ENCODE measurements at places on chromosomes 3 and 15.

DNA sequence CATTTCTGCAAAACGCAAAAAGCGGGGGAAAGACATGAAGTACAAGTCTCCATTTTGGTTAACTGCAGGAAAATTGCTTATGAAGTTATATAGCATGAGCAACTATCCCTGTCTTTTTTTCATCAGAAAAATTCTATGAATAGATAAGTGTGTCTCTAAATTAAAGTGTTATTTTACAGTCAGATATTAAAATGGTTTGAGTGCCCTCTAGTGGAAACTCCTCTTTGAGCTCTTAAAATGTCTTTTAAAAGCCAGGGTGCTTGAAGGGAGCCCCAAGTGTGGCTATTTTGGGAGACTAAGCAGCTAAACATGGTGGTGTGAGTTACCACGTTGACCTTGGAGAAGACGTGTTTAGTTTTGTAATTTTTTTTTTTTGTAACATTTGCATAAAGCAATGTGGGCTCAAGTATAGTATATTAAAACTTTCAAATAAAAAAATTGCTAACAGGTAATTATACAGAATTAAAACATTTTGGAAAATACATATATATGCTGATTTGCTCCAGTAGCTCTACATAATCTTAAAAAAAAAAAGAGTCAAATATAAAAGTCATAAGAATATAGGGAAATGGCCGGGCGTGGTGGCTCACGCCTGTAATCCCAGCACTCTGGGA lies 77.2 kb downstream of the PPP2R3A start:
- H3K4me1 ChIP-seq, result no peaks in the 10 kb centered on the region
- no peak overlapping the region for H3K27ac ChIP-seq
- no peak for DNase-seq
- no peak overlapping the region for H3K4me3 ChIP-seq
- peaks cover 11% of the 10 kb centered on the region for H3K27me3 ChIP-seq
- H3K36me3 ChIP-seq, result no peaks in the 10 kb centered on the region

GRCh38 chr15:88019656-88020055 lies 236.9 kb downstream of the NTRK3 start:
- no peaks in the 10 kb centered on the region for H3K36me3 ChIP-seq
- H3K27ac ChIP-seq, result no peak overlapping the region
- no peaks in the 10 kb centered on the region for H3K27me3 ChIP-seq
- no peak overlapping the region for H3K4me3 ChIP-seq

DNA sequence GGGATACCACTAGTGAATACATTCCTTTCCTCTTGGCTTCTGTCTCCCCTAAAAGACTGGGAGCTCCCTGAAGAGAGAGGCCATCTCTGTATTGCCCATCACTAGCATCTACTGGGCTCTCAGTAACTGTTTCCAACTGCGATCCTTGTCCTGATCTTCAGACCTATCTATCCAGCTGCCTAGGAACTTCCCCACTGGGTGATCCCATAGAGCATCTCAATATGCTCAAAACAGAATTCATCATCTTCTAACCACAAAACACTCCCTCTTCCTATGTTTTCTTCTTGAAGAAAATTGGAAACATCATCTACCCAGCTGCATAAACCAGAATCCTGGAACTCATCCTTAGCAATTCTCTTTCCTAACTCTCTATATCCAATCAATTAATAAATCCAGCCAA lies 54.6 kb downstream of the PLD1 start:
- no peak overlapping the region for H3K4me3 ChIP-seq
- no peak overlapping the region for H3K27ac ChIP-seq
- H3K27me3 ChIP-seq, result peaks cover 25% of the 10 kb centered on the region
- no peak for DNase-seq
- no peaks in the 10 kb centered on the region for H3K36me3 ChIP-seq

GRCh38 chr15:51189669-51190385 lies 95.1 kb upstream of the TNFAIP8L3 start:
- peaks cover 3% of the 10 kb centered on the region for H3K4me1 ChIP-seq
- no peak overlapping the region for H3K27ac ChIP-seq
- no peak overlapping the region for H3K4me3 ChIP-seq
- H3K27me3 ChIP-seq, result peaks cover 14% of the 10 kb centered on the region
- H3K36me3 ChIP-seq, result no peaks in the 10 kb centered on the region

GRCh38 chr15:69718436-69718835 lies 265.8 kb downstream of the RPLP1 start:
- H3K4me3 ChIP-seq, result no peak overlapping the region
- no peak for DNase-seq
- no peak overlapping the region for H3K27ac ChIP-seq
- peaks cover 5% of the 10 kb centered on the region for H3K27me3 ChIP-seq
- H3K36me3 ChIP-seq, result peaks cover 6% of the 10 kb centered on the region

DNA sequence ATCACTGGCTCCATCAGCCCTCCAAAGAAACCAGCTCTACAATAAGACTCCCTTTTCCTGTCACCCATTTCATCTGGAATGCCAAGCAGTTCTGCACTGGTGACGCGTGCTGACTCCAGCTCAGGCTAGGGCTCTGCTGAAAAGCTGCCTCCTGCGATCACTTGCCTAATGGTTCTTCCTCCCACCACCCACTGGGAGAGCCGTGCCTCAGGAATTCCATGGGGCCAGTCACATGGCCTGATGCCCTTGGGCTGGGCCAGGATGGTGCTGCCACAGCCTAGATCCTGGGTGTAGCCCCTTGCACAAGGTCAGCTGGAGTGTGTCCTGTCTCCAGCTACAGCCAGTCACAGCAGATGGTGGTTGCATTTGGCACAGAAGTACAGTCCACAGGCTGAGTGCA lies 98.9 kb downstream of the DNAJB8 start:
- DNase-seq, result no peak
- H3K4me1 ChIP-seq, result peaks cover 3% of the 10 kb centered on the region
- no peak overlapping the region for H3K4me3 ChIP-seq
- no peaks in the 10 kb centered on the region for H3K27me3 ChIP-seq
- no peaks in the 10 kb centered on the region for H3K36me3 ChIP-seq

DNA sequence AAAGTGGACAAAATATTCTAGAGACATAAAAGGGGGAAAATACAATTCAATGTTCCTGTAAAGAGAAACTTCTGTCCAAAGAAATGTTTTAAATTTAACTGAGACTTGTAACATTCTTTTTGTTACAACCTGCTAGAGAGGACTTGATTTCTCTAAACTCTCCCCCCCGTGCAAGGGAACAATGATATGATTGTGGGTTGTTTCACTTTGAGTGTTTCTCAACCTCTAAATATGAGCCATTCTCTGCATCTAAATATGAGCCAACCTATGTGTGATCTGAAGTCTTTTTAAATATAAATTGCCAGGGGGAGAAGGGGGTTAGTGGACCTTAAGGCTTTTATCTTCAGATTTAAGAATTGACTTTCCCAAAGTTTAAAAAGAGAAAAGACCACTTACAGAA lies 14.6 kb downstream of the ZNF860 start:
- peaks cover 34% of the 10 kb centered on the region for H3K4me1 ChIP-seq
- no peaks in the 10 kb centered on the region for H3K27me3 ChIP-seq
- DNase-seq, result no peak
- no peak overlapping the region for H3K4me3 ChIP-seq
- peaks cover 24% of the 10 kb centered on the region for H3K36me3 ChIP-seq

DNA sequence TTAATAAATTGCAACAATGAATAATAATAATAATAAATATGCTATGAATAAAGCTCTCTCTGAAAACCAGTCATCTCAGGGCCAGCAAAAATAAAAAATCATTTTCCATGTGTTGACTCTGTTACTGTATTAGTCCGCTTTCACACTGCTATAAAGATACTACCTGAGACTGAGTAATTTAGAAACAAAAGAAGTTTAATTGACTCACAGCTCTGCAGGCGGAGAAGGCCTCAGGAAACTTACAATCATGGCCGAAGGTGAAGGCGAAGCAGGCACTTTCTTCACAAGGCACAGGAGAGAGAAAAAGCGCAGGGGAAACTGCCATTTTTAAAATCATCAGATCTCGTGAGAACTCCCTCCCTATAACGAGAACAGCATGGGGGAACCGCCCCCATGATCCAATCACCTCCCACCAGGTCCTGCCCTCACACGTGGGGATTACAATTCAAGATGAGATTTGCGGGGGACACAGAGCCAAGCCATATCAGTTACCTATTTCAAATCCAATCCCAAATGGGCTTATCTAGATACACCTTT lies 224.1 kb downstream of the IGSF11 start:
- no peaks in the 10 kb centered on the region for H3K27me3 ChIP-seq
- H3K27ac ChIP-seq, result no peak overlapping the region
- H3K4me3 ChIP-seq, result no peak overlapping the region
- no peaks in the 10 kb centered on the region for H3K4me1 ChIP-seq

DNA sequence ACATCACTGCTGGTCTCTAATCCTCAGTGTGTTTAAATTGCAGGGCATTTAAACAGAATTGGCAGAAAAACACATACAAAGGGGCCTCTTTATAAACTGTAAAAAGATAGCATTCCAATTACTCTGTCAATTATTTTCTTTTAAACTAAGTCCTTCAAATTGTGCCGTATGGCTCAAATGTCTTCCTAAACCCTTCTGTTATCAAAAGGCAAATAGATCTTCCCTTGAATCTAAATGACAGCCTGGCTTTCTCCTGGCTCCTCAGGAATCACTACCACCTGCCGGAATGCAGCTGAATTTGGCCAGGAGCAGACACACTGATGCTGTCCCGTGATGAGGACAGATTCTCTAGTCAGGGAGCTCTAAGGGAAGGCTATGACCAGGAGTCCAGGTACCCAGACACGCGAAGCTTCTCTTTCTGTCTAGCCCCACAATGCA lies 85.6 kb downstream of the IGF2BP2 start:
- H3K27me3 ChIP-seq, result peaks cover 18% of the 10 kb centered on the region
- H3K4me3 ChIP-seq, result no peak overlapping the region
- H3K27ac ChIP-seq, result no peak overlapping the region
- H3K36me3 ChIP-seq, result no peaks in the 10 kb centered on the region
- H3K4me1 ChIP-seq, result no peaks in the 10 kb centered on the region

DNA sequence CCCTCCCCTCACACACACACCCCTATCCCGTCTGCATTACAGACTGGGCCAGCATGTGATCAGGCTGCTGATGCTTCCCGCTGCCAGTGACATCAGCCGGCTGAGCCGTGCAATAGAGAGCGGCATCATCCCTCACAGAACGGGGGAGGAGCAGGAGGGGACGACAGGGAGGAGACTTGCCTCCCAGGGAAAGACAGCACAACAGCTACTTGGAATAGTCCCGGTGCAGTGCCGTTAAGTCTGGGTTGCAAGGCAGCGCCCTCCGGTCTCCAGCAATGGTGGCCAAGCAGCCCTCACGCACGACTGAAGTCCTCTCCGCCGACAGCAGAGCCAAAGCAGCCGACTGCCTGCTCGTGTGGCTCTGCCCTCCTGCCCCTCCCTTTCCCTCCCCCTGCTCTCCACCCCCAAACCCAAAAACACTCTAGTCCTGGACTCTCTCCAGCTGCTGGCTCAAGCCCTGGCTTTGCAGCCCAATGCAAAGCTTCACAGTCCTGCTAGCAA lies 31.5 kb upstream of the RPS17 start:
- no peak overlapping the region for H3K27ac ChIP-seq
- DNase-seq, result no peak
- peaks cover 29% of the 10 kb centered on the region for H3K27me3 ChIP-seq
- no peaks in the 10 kb centered on the region for H3K4me1 ChIP-seq

- no peak overlapping the region for H3K4me3 ChIP-seq
- no peaks in the 10 kb centered on the region for H3K36me3 ChIP-seq
- no peak overlapping the region for H3K27ac ChIP-seq
- no peaks in the 10 kb centered on the region for H3K4me1 ChIP-seq
Observed at GRCh38 chr3:152769523-152769922, 65.4 kb upstream of the P2RY1 start.

DNA sequence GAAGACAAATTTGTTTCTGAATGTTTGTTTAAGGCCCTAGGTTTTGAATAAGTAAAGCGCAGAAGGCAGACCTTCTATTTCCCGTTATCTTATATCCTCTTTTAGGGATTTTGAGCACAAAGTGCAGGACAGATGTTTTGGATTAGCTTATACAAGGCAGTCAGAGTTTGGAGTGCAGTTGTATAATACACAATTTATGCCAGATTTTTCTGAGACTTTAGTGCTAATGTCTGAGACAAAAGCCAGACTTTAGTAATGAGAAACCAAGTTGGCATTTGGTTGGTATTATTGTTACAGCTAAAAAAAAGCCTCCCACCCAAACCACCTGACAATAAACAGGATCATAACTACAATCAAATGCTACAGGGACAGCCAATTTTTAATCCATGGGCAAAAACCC lies 309.9 kb upstream of the SATB1 start:
- H3K4me1 ChIP-seq, result peaks cover 64% of the 10 kb centered on the region
- H3K27ac ChIP-seq, result no peak overlapping the region
- DNase-seq, result no peak
- H3K36me3 ChIP-seq, result peaks cover 37% of the 10 kb centered on the region

DNA sequence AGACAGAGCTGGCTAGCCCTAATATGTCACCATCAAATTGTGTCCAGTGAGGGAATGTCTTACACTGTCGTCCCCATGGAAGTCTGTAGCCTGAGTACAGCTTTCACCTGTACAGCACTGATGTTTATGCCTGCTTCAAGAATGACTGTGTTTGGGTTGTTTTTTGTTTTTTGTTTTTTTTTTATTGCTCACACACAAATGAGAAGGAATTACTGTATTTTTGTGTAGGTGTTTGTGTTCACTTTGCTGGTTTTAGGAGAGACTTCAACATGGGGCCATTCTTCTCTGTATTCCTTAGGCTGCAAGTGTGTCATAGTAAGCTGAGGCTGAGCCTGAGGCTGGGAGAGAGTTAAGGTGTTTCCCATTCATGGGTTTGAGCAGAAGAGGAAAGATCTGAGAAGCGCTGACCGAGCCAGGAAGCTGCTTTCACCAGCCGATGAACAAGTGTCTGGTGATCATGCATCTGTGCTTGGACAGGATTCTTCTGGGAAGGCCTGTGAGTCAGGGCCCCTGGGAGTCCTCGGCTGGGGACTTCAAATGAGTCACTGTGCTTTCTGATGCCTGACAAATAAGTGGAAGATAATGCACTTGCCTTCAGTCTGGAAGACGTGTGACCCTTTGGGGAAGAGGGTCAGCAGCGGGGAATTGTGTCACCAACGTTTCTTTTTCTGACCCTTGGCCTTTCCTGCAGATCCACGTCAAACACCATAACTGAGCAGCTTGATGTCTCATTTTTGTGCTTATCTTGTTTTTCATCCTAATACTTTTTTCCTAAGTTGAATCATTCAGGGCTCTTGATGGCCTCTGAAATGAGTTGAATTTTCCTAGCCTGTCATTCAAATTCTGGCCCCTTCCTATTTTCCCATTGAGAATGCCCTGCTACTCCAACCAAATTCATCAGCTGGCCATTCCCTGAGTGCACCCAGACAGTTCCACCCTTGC lies 36.7 kb upstream of the ZBTB38 start:
- H3K4me1 ChIP-seq, result peaks cover 13% of the 10 kb centered on the region
- H3K36me3 ChIP-seq, result no peaks in the 10 kb centered on the region
- H3K27ac ChIP-seq, result no peak overlapping the region
- H3K4me3 ChIP-seq, result no peak overlapping the region

GRCh38 chr15:29342201-29342600 lies 72.6 kb upstream of the NSMCE3 start:
- no peaks in the 10 kb centered on the region for H3K4me1 ChIP-seq
- no peaks in the 10 kb centered on the region for H3K36me3 ChIP-seq
- H3K27ac ChIP-seq, result no peak overlapping the region
- H3K27me3 ChIP-seq, result peaks cover 2% of the 10 kb centered on the region
- no peak for DNase-seq
